ENCODE measurements at places on chromosomes 4 and X.
A peak's percentile ranks its signal among the peaks of the same experiment; 100 is the strongest.

DNA sequence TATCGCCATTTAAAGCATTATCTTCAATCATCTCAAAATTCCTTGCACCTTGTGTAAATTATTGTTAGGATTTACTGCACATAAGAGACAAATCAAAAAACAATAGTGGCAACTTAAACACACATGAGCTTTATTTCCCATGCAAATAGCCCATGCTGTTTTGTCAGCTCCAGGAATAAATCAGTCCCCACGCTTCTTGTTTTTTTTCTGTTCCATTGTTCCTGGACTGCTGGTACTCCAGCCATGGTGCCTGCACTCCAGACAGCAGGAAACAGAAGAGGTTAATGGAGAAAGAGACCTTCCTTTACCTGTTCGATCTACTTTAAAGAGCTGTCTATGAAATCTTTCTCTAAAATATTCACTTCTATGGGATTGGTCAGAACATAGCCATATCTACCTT is 1515.7 kb upstream of the TENM3 start:
- ATAC-seq: no peak

DNA sequence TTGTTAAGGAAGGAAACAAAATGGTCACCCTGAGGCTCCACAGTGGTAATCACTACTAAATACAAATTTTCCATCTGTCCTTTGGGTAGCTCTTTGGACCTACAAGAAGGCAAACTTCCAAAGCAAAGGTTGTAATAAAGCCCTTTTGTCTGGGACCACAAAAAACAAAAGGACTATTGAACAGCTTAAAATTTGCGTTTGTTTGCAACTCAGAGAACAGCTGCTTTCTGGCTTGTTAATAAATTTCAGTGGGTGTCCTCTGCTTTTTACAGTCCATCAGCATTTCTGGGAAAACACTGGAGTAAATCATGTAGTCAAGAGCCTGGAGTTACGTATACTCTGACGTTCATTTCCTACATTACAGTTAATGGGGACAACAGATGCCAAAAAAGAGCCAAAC is 439.7 kb upstream of the DIAPH2 start:
- ATAC-seq: no peak

DNA sequence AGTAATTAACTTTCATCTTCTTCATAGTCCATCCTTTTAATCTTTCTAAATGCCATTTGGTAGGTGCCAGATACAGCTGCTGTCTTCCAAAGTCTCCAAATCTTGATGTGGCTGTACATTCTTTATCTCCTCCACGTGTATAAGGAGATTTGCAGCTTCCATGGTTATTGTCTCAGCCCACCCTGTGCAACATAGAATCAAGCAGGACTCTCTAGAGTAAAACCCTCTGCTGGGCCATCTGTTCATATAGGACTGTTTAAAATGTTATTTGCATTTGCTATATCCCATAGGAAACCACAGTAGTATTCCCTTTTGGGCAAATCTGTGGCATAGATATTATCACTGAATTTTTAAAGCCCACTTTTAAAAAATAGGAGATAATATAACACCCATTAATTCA is 527.2 kb upstream of the EPHA5 start:
- ATAC-seq: no peak

- peak; percentile 89 for ATAC-seq
Observed at GRCh38 chr4:48079972-48080391, 54.1 kb downstream of the TXK start.

DNA sequence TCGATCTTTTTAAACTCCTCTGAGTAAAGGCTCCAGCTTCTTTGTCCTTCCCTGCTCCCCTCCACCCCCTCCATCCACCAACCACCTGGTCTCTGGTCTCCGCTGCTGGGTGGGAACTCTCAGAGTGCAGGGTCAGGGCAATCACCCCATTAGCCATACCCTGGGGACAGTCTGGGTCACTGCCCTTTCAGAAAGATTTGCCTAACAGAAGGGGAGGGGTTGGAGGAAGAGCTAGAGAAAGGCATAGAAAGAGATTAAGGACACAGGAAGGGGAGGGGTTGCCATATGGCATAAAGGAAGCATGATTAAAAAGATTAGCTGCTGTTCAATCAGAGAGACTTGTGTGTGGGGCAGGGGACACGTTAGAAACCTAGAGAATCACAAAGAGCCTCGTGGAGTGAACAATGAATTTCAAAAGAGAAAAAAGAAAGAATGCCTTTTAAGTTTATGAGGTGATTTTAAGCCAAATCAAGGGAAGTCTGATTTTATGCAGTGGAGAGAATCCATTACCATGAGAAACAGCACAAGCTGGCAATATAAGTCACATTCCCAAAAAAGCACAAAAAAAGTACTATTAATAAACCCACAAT is 115.5 kb upstream of the ACSL4 start:
- no peak for ATAC-seq

DNA sequence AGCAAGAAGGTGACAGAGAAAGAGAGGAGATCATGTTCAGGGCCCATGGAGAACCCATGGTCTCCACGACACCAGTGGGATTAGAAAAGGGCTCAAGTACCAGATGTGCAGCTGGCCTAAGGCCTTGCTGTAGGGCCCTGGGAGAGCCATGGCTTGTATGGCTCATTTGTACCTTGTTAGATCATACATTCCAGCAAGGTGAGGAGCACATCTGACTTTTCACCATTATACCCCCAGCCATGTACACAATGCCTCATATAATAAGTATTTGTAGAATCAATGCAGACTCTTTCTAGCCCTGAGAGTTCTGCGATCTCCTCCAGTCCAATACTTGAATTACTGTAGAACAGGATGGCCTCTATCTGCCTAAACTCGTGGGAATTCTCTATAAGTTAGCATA is 94.2 kb upstream of the MAP3K15 start:
- no peak for ATAC-seq

GRCh38 chrX:147343467-147343866 is 528.9 kb upstream of the CXorf51A start:
- no peak for ATAC-seq

DNA sequence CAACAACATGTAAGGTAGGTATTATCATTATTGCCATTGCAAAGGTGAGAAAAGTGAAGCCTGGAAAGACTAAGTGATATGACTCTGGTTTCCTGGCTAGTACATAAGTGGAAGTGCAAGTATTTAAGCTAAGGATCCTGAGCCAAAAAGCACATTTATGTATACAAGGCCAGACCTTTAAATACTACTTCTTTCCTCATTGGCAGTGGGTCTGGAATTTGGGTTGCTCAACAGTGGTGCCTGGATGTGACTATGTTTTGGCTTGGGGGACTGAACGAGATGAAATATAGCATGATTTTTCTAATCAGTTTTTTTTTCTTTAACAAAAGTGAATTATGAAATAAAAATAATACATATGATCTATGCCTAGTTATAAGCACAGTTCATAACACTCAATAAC is 7.4 kb upstream of the FGF13 start:
- no peak for ATAC-seq

DNA sequence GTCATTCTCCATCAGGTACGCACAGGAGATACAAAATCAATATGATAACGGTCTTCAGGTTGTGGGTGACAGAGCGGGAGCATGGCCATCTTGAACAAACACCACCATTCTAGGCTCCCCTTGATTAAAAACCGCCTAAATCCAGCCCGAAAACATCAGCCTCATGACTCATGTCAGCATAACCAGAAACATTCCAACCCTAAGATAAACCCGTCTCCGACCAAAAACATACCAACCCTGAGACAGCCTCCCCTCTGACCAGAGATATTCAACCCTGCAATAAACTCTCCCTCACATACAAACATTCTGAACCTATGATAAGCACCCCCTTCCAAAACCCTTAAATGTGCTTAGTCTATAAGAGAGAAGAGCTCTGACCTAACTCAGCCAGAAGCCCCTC is 157.9 kb downstream of the DHRSX start:
- peak; percentile 35 for ATAC-seq

GRCh38 chrX:137352101-137352660 is 213.7 kb upstream of the ZIC3 start:
- ATAC-seq: no peak

DNA sequence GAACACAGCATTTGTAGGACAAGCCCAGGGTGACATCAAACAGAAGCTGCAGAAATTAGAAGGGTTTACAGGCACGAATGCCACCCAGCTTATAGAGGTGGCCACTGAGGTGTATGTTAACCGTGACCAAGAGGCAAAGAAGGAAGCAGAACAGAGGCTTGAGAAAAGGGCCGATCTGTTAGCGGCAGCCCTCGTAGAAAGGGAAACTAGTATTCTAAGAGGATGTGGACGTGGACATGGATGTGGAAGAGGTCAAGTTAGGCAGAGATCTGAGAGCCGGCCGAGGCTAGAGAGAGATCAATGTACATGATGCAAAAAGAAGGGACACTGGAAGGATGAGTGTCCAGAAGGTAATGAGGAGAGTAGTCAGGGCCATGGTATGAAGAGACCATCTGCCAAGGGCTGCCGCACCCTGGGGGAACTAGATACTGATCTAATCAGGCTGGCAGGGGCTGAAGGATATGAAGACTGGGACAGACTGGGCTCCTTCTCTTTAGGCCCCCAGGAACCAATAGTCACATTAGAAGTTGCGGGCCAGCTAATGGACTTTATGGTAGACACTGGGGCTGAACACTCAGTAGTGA is 27.5 kb downstream of the LIAS start:
- no peak for ATAC-seq

- ATAC-seq: no peak
Observed at GRCh38 chrX:94256396-94256795, 582.4 kb downstream of the FAM133A start.

- ATAC-seq: peak; percentile 42
Observed at GRCh38 chrX:24506082-24506481, 41.0 kb downstream of the PDK3 start.

DNA sequence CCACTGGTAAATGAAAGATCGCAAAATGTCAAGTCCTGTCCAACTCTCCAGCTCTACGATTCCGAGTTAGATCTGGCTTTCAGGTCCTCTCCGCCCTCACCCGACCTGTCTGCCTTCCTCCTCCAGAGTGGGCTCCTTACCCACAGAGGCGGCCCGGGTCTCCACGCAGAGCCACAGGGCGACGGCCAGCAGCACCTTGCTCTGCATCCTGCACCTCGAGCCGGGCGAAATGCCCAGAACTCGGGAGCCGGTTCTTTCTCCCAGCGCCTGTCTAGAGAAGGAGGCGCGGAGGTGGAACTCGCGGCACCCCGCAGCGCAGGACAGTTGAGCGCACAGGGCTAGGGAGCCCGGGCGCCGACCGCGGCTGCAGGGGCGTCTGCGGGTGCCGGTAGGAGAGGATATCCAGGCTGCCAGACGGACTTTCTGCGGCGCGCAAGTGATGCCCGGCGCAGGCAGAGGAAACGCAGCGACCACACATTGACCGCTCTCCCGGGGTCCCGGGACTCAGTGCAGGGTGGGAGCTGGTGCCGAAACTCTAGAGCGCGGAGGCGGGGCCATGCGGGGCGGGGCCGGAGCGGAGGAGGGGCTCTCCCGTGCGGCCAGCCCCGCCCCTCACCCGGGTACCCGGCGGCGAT is at the start of gene KDR:
TSS of gene KDR (minus strand) at position 509 of the 635 bp plus-strand sequence. CDS start at position 207, 302 bp downstream.
- peak; percentile 88 for ATAC-seq

DNA sequence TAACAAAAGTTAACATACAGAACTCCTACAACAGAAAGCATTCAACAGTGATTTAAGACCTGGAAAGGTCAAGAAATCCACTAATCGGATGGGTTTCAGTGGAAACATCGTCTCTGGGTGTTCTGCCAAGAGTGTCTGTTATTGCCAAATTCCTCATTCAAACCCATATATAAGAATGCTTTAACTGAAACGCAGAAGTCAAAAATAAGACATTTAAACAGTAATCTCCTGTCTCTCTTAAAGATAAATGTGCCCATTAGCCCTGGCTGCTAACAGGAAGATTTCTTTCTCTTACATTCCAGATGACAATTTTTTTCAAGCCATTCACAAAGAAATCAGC is 31.5 kb downstream of the DCTD start:
- ATAC-seq: no peak

DNA sequence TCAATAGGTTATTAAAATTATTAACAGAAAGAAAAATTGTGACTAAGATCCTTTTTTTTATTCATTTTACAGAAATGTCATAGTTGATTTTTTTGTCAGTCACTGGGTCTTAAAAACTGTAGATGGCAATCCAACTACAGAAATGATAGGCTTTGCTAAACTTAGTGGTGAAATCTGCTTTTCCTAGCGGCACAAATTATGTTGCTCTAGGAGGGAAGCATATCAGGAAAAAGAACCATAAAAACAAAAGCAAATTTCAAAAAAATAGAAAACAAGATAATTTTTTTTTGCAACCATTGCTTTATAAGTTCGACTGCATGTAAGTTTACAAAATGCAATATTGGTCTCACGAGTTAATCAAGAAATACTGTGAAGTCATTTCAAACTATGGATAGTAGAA is 443.5 kb upstream of the IGFBP7 start:
- ATAC-seq: no peak

DNA sequence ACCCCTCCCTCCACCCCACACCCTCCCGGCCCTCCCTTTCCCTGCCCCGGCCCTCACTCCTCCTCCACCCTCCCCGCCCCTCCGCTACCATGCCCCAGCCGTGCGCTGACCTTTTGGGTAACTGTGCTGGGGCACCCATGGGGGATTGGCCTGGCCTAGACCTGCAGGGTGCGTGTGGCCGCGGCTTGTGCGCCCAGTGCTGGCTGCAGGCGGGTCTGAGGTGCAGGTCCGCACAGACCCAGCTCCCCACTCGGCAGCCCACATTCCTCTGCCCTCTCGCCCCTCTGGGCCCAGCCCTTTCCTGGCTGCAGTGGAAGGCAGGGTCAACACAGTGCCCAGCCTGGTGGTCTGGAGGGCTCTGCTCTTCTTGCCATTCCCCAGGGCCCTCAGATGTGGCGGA is 24.7 kb downstream of the FGFRL1 start:
- no peak for ATAC-seq

DNA sequence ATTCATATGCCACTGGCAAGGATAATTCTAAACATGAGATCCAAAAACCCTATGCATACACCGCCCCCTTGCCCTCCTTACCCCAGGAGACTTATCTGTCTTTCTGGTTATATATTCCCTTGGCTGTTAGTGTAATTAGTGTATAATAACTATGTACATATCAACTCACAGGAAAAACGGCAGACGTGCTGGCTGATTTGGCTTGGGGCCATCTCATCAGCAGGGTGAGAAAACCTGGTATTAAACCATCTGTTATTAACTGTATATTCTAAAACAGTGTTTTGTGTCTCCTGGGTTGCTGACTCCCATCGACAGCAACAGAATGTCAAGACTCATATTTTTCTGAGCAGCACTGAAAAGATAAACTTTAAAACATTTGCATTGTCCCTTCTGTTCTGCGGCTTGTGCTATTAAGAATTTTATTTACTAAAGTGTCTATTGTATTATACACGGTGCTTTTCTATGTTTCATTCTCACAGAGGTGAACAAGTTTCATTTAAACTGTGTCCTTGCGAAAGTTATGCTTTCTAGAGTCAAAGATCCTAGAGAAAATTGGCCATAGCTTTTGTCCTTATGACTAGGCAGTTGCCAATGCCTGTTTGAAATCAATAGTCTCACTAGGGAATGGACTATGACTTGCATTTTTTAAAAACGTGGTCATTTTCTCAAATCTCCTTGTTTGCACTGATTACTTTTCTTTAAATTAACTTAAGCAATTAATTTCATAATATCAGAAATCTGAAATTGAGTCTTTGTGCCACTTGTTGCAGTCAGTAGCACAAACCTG is 211.5 kb upstream of the MID1 start:
- ATAC-seq: no peak

GRCh38 chr4:174873931-174874330 is 44.2 kb upstream of the ADAM29 start:
- ATAC-seq: peak; percentile 55

All from SK-N-SH treated with all-trans-retinoic acid at 6 μM for 48 hours (cell line).